ENCODE measurements at places on chromosomes 11 and 22. TPM values are rescaled to one million over a fixed set of nuclear protein-coding genes. Genes with fewer than 3 reads are reported as not detected.

The SYT12 gene
- 20.9 TPM for total RNA-seq

The LYVE1 gene
- 0.84 TPM for total RNA-seq

The INSC gene
- total RNA-seq: not detected

The UCP2 gene
- 85.2 TPM for total RNA-seq

The GLYAT gene
- total RNA-seq: not detected

The EED gene
- 24.5 TPM for total RNA-seq

The TSPAN18 gene
- total RNA-seq: 3.5 TPM

The CAPN5 gene
- total RNA-seq: 8.0 TPM

The PRR33 gene
- total RNA-seq: not detected

The PHF21B gene
- 0.61 TPM for total RNA-seq

The CHST1 gene
- 2.3 TPM for total RNA-seq

The RIMBP3C gene
- 0.24 TPM for total RNA-seq

The ARL2 gene
- 157 TPM for total RNA-seq

The PRR5 gene
- total RNA-seq: 14.6 TPM

The OR51I1 gene
- total RNA-seq: not detected

The METTL15 gene
- total RNA-seq: 7.6 TPM

The GGT5 gene
- 2.7 TPM for total RNA-seq

Measured in A549 treated with GW870086 at 1 μM for 4 hours (cell line).